ENCODE measurements at places on chromosomes 16 and 17.

GRCh38 chr16:645852-646678 lies 3.1 kb upstream of the WDR90 start:
- DNase-seq = no peak

DNA sequence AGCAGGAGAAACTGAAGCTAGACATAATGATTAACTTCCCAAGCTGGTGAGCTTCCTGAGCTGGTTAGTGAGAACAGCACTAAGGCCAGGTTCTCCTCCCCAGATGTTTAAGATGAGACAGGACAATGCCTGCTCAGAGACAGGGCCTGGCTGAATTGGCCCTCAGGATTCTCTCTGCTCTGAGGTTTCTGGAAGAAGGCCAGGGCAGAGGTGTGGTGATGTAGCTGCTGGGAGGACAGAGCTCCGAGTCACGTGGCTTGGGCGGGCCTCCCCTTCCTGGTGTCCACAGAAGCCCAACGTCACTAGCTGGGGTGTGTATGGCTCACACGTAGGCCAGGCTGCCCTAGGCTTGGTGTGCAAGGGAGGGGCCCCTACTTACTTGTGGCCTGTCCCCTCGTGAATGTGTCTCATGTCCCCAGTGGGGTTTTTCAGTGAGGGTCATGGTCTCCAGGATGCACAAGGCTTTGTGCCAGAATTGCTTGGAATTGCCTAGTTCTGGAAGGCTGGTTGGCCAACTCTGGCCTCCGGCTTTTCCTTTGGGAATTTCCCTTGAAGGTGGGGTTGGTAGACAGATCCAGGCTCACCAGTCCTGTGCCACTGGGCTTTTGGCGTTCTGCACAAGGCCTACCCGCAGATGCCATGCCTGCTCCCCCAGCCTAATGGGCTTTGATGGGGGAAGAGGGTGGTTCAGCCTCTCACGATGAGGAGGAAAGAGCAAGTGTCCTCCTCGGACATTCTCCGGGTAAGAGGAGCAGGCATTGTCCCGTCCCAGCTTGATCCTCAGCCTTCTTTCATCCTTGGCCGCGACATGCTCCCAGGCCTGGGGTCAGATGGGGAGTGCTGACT lies 3.4 kb downstream of the NOD2 start:
- DNase-seq = peak; percentile 40

DNA sequence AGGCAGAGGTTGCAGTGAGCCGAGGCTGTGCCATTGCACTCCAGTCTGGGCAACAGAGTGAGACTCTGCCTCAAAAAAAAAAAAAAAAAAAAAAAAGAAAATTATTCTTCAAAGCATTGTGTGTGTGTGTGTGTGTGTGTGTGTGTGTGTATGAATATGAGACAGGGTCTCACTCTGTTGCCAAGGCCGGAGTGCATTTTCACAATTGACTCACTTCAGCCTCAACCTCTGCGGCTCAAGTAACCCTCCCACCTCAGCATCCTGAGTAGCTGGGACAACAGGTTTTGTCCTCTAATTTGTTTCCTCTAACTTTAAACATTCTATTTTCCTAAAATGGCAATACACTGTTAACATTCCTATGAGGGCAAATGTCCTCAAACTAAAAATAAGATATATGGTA lies 7.7 kb downstream of the FBXO47 start:
- no peak for DNase-seq

GRCh38 chr17:77460514-77461046 lies 319.8 kb downstream of the SEC14L1 start:
- no peak for DNase-seq

GRCh38 chr16:11452746-11453389 lies 107.6 kb downstream of the RMI2 start:
- no peak for DNase-seq

DNA sequence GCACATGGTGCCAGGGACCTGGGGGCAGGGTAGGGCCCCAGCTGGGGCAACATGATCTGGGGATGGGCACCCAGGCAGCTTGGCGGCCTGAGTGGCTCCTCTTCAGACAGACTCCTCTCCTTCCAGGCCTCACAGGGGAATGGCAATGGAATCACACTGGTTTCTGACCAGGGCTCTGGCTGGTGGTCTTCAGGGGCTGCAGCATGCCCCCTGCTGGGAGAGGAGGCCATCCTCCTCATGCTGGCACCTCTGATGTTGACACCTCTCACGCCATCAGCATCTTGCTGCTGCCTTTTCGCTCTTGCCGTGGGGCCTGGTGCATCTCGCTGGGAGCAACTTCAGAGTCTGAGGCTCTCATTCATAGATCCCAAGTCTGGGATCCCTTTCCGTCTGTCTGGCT lies 11.2 kb upstream of the GFOD2 start:
- no peak for DNase-seq

DNA sequence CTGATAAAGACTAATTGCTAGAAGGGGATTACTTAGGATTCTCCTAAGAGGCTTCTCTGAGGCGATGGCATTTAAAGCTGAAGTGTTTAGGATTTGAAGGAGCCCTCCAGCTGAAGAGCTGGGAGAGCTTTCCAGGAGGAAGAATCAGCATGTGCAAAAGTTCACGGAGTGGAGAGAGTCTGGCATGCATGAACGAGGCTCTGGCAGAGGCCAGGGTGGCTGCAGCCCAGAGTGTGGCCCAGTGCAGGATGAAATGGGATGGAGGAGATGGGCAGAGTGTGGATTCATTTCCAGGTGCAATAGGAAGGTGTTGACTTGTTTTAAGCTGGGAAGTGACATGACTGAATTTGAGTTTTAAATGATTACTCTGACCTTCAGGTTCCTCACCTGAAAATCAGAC lies 249.0 kb upstream of the CCL2 start:
- DNase-seq = no peak

- no peak for DNase-seq
Measured at GRCh38 chr17:7993972-7994589, 8.3 kb upstream of the GUCY2D start.

DNA sequence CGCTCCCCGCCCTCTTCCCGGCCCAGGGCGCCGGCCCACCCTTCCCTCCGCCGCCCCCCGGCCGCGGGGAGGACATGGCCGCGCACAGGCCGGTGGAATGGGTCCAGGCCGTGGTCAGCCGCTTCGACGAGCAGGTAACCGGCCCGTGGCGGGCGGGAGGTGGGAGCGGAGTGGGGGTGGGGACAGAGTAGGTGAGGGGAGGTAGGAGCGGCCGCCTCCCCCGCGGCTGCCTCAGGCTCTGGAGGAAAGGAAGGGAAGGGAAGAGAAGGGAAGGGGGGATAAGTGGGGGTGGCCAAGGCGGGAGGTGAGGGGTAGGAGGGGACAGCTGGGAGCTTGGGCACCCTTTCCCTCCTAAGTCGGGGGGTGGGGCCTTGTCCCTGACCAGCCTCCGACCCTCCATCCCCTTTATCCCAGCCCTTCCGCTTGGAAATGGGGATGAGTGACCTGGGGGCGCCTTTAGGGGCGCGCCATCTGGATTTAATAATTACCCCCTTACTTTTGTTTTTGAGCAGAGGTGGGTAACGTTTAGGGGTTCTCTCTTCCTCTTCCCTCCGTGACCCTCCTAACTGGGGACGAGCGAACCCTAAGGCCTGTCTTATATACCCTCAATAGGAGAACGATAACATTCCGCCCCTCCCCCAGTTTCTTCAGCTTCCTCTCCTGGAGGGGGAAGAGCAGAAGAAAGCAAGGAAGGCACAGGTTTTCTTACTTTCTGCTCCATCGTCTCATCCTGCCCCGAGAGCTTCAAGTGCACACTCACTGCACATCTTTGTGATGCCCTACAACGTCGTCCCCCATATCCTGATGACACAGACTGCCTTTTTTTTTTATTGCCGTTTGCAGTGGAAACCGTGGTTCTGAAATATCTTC lies 694 bp downstream of the NF1 start:
- peak; percentile 60 for DNase-seq

GRCh38 chr17:6641247-6641863 lies 495 bp downstream of the TXNDC17 start:
- no peak for DNase-seq

GRCh38 chr16:15790458-15790857 lies 66.4 kb downstream of the MYH11 start:
- no peak for DNase-seq

- no peak for DNase-seq
Measured at GRCh38 chr17:27268394-27269085, 25.4 kb upstream of the WSB1 start.

DNA sequence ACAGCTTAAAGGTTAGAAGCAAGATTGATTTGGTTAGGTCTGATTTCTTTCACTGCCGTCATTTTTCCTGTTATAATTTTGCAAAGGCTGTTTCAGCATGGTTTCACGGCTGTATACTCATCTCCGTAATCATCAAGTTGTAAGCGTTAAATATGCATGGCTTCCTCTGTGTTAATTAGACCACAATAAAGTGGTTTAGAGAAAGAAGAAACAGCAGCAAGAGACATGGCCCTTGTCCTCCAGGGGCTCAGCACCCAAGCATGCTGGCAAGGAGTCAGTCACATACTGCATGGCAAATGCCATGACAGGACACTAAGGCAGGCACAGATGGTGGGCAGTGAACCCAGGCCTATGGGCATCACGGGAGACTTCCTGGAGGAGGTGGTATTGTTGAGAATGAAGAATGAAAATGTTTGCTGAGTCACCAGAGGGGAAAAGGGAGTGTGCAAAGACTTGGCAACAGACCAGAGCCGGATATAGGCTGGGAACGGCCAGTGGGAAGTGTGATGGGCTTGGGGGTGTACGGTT lies 61.4 kb upstream of the PLCG2 start:
- no peak for DNase-seq

- peak; percentile 42 for DNase-seq
Measured at GRCh38 chr17:29760279-29761039, 137.7 kb upstream of the CORO6 start.

DNA sequence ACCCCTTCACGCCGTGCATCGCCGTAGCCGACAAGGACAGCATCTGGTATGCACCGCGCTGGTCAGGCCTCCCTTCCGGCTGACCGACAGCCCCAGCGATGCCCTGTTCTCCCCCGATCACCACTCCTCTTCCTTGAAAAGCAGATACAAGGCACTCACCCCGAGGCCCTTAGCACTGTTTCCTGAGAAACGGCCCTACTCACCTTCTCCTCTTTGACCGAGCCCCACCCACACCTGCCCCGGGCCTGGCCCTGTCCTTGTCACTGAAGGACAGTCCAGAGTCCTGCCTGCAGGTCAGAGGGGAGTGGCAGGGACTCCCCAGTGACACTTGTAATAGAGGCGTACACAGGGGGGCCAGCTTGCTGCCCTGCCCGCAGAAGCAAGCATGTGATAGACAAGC lies 45.9 kb upstream of the CHMP6 start:
- DNase-seq = no peak

DNA sequence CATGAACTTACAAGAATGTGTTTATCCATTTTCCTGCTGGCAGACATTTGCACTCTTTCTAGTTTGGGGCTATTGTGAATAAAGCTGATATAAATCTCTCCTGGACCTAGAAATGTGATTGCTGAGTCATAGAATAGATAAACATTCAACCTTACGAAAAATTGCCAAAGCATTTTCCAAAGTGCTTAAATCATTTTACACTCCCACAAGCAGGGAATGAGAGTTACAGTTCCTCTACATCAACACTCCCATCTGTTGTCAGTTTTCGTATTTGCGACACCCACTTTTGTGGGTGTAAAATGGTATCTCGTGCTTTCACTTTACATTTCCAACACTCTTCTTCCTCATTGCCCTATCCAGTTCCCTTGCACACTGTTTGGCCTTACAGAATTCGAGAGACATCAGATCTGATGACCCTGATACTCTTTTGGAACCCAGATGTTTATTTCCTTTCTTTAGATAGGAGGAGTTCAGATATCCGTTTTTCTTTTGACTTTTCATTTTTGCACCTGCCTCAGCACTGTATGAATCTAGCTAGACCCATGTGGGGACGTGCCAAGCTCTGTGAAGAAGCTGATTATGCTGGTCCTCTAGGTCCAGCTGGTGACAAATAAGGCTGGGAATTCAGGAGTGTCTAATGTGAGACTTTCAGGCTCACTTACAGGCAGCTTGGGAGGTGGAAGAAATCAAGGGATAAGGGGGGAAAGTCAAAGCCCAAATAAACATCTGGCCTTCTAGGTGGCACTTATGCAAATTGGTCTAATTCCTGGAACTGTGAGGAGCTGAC lies 14.0 kb downstream of the SOX9 start:
- DNase-seq = peak; percentile 71

DNA sequence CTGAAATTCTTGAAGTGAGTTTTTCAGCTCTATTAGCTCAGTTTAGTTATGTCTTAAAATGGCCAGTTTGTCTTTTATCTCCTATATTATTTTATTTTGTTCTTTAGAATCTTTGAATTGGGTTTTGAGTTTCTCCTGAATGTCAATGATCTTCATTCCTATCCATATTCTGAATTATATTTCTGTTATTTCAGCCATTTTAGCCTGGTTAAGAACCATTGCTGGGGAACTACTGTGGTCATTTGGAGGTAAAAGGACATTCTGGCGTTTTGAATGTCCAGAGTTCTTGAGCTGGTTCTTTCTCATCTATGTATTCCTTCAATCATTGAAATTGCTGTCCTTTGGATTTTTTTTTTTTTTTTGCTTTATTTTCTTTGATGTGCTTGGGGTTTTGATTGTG lies 203.9 kb upstream of the HS3ST4 start:
- no peak for DNase-seq

DNA sequence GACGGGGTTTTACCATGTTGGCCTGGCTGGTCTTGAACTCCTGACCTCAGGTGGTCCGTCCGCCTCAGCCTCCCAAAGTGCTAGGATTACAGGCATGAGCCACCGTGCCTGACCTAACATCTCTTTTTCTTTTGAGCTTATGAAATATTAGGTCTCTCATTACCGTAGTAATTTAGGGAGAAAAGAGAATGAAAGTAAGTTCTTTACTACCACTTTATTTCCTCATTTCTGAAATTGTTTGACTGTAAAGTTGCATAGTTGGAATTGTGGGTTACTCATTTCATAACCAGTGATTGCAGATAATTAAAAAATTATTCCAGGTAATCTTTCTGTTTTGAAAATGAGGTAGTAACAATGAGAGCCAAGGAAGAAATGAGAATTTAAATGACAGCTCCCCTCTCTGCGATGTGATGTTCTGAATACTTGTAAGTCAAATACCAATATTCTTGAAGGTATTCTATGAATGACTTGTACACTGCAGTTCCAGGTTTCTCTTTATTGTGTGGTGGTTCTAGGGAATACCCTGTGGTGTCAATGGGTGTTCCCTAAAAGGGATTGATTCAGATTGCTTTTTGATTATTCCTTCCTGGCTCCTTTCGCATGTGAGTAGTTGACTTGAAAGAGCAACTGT lies 28.3 kb downstream of the MAP2K4 start:
- no peak for DNase-seq

DNA sequence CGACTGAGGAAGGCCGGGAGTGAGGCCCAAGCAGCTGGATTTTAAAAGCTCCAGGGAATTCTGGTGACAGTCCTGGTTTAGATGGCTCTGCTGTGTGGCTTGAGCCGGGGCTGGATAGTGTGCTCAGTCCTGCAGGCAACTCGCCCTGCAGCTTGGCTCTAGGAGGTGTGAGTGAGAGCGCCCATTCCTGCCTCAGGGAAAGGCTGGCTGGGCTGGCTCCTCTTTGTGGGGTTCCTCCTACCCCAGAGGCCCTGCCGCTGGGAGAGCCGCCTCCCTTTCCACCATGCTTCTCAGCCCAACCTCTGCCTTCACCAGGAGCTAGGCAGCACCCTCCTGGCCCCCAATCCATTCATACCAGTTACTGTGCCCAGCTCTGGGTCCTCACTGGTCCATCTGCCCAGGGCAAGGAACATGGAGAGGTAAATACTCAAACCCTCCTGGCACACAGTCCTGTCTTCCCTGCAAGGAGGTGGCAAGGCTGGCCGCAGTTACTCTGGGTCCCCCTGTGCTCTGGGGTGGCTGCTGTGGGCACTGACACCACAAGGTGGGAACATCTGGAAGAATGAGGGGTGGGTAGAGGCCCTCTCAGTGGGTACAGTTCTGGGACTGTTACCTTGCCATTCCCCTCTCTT lies 47.1 kb downstream of the VAC14 start:
- DNase-seq = no peak
